GM23338 (cell line): ENCODE measurements at places on chromosomes 1 and 21. TPM values are rescaled to one million over a fixed set of nuclear protein-coding genes. Genes with fewer than 3 reads are reported as not detected.

- no peak for DNase-seq
Observed at GRCh38 chr1:218294546-218294945, 9.5 kb downstream of the RRP15 start.

GRCh38 chr21:14998784-14999183 lies 66.0 kb downstream of the NRIP1 start:
- no peak for DNase-seq

GRCh38 chr1:232263452-232263851 lies 366.5 kb downstream of the SIPA1L2 start:
- no peak for DNase-seq

DNA sequence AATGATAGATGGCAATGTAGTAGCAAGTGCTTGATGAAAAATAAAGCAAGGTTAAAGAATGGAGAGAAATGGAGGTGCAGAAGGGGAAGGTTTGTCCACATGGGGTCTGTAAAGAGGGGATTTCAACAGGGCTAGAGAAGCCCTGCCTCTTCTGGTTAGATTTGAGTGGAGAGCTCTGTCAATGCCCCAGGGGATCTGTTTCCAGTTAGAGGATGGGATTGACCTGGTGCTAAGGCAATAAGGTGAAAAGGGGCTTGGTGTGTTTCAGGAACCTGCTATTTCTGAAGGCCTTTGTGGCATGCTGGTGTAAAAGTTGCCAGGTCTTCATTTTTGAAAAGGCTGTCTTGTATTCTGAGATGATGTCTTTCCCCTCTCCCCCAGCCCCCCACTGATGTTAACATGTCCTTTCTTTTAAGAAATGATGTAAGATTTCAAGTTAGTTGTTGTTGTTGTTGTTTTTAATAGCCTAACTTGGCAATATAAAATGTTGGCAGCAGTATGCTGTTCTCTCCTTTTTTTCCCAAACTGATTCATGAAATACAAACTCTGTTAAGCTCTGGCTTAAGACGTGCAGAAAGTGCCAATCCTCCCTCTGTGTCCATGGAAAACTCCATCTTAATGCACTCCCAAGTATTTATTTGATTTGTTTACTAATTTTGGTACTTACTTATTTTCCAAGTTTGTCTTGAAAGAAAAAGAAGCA lies 370.3 kb upstream of the ADGRL2 start:
- DNase-seq, result no peak

The TDRD5 gene
- total RNA-seq, result 1.4 TPM in 1 of 2 replicates, not detected in the other

The TDRD10 gene
- total RNA-seq, result not detected in 2 replicates

- no peak for DNase-seq
Observed at GRCh38 chr1:100076744-100077143, 56.0 kb downstream of the SASS6 start.

DNA sequence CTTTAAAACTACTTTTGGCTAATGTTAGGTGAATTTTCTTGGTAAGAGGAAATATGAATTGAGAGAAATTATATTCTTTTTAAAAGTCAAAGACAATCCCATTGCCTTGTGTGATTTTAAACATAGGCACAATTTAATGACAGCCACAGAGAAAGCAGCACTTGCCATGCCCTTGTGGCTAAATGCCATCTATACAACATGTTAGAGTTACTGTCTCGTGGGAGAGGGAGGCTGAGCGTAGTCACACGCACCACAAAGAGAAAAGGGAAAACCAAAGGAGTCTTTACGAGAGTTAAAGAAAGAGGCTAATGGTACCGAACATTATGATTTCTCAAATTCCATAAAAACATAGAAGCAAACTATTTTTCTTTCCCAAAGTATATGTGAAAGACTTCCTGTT lies 537.9 kb downstream of the PTPRC start:
- no peak for DNase-seq

The MYCBP gene
- 33.6 and 69.2 TPM in 2 replicates for total RNA-seq

DNA sequence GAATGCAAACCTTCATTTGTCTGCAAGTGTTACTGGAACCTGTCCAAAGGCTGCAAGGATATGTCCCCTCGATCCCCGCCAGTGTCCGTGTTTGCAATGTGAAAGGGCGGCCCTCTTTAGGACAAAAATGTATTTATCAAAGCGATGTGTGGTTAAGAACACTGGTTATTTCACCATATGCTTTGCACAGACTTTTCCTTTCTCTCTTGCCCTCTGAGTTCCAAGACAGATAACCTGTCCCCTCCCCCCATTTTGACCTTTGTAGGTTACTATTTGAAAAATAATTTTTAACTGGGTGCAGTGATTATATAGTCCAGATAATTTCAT lies 1.8 kb downstream of the CHRM3 start:
- no peak for DNase-seq

DNA sequence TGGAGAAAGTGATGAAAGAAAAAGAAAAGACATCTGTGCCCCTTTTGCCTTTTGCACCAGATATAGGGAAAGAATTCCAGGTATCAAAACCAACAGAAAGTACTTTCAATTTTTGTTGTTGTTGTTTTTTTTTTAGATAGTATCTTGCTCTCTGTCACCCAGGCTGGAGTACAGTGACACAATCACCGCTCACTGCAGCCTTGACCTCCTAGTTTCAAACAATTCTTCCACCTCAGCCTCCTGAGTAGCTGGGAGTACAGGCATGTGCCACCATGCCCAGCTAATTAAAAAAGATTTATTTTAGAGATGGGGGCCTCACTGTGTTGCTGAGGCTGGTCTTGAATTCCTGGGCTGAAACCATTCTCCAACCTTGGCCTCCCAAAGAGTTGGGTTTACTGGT lies 31.3 kb upstream of the IVNS1ABP start:
- no peak for DNase-seq

The HLX gene
- 0.07 TPM in 1 of 2 replicates, not detected in the other for total RNA-seq

DNA sequence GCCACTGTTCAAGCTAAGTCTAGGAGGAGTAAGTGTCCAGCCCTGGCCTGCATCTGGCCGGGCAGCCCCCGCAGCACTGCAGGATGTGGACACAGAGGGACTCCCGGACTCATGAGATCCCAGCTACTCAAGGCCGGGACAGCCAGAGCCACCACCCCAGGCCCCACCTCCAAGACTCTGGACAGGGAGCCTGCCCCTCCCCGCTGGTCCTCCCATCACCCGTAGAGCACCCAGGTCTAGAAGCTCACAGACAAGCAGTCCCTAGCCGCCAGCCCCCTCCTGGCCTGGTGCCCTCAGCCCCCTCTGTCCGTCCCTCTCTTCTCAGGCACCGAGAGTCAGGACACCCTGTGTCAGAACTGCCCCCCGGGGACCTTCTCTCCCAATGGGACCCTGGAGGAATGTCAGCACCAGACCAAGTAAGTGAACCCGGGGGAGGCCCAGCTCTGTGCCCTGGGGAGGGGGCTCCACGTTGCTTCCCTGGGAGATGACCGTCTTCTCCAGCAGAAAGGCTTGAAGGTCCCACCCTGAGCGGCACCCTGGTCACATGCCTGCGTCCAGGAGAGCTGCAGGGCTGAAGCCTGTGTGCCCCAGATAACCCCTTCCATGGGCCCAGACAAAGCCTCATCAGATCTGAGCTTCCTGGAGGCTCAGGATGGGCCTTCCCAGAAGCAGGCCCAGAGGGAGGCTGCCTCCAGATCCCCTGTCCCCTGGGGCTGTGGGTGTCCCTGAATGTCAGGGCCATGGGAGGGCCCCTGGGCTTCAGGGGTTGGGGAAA lies 4.3 kb downstream of the TNFRSF14 start:
- DNase-seq, result no peak

DNA sequence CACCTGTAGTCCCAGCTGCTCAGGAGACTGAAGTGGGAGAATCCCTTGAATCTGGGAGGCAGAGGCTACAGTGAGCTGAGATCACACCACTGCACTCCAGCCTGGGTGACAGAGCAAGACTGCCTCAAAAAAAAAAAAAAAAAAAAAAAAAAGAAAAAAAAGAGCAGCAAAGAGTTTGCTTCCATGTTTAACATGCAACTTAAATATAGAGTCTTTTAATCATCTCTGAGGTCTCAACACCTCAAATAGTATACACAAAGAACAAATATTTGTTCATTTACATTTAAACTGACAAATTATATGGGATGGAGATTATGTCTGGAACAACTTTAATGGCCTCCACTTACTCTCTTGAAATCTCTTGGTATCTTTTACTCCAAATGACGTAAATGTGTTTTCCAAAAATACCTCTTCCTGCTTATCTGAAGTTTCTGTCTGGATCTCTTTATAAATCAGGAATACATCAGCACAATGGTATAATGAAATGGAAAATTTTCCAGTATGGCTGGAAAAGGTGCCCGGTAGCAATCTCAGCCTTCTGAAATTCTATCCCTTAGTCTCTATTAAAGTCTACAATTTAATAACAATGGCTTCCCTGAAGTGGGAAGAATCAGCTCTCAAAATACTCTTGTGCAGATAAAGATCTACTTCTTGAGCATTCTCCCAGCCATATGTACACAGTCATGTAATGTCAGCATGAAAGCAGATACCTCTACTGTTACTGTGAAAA lies 258.5 kb downstream of the OMA1 start:
- no peak for DNase-seq

DNA sequence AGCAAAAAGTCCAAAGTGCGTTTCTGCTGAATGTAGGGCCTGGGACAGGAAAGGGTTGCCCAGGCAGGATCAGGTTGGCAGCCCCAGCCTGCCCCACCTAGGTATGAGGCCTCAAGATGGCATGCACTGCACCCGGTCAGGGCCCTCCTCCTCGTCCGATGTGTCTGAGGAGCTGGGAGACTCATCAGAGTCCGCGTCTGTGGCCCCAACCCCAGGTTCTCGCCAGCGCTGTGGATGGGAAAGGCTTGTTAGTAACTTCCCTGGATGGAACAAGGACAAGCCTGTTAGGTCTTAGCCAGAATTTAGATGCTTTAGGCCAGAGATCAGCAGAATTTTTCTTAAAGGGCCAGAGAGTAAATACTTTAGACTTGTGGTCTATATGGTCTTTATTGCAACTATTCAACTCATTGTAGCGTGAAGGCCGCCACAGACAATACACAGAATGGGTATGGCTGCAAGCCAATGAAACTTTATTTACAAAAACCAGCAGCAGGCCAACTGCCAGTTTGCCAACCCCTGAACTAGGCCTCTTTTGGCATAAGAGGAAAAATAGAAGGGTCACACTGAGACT lies 12.4 kb downstream of the PEA15 start:
- no peak for DNase-seq

The ATP6V1G3 gene
- not detected in 2 replicates for total RNA-seq

- DNase-seq, result no peak
Observed at GRCh38 chr1:246527402-246528088, 20.5 kb upstream of the SMYD3 start.

The AKR1A1 gene
- 172 and 186 TPM in 2 replicates for total RNA-seq

DNA sequence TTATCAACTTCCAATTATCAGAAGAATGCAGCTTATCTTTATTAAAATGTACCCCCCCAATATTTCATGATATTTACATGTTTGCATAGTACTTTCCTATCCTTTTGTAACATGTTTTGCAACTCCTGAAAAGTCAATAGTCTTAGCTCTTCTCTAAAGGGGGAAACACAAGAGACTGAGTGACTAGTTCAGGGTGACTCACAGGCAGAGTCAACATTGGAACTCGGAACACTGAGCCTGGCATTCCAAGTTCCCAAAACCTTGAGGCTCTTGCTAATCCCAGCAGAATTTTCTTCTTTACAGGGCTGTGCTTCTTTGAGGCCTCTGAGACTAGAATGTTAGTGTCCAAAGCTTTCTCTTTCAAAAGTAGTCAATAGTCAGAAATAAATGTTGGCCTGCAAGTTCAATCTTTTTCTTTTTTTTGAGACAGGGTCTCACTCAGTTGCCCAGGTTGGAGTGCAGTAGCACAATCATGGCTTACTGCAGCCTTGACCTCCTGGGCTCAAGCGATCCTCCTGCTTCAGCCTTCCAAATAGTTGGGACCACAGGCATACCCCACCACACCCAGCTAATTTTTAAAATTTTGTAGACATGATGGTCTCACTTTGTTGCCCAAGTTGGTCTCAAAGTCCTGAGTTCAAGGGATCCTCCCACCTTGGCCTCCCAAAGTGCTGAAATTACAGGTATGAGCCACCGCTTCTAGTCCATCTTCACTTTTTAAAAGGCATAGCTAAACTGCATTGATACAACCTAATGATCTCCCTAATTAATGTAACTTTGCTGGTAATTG lies 37.5 kb downstream of the ZNF281 start:
- DNase-seq, result peak; percentile 67

DNA sequence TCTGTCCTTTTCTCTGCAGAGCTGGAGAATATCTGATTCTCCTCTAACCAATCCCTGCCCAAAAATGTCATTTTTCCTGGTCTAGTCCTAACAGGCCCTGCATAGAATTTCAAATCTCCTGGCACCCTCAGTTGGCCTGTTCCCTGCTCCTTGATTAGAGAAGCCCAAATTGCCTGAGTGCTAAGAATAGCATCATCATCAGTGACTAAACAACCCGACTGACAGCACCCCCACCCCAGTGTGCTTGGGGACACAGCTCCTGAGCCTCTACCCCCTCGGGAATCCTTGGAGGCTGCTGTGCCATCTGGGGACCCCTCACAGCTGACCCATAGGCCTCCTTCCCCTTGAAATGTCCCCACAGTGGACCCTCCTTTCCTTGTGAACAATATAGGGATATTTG lies 94.4 kb downstream of the DDX20 start:
- DNase-seq, result no peak

- DNase-seq, result peak; percentile 53
Observed at GRCh38 chr1:147726168-147726567, 34.2 kb downstream of the GJA5 start.

The RSPO1 gene
- 0.19 TPM in 1 of 2 replicates, not detected in the other for total RNA-seq

DNA sequence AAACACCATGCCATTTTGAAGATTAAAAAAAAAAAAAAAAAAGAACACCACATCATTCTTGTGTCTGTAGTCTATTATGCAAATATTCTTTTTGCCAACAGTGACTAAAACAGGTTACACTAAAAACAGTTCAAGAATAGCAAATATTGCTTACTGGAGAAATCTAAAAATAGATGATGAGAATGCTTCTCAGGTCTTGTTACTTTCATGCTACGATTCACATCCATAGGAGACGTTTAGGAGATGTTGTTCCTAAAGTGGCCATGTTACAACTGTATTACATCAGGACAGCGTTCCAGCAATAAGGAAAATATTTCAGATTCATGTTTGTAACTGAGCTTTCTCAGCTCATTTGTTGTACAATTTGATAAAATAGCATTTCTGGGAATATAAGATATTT lies 32.3 kb downstream of the RAB3GAP2 start:
- DNase-seq, result no peak

The LCE6A gene
- total RNA-seq, result not detected in 2 replicates

DNA sequence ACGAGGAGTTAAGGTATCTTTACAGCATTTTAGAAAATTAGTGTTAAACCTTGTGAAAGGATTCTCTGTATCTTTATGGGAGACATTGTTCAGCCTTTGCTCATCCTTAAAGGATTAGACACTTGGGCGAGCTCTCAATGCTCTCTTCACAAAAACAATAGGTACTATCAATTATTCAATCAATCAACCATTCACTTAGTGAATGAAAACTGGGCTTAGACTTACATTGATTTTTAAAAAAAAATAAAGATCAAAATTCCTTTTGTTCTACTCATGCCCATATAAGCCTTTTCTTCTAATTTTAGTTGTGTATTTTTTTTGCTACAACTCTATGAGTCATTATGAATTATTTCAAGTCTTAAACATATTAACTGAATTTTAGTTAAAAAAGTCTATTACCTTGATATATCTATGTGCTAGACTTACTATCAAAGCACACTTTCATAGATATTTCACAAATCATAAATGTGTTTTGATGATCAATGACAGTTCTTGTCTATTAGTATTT lies 181.2 kb downstream of the DPYD start:
- no peak for DNase-seq

The PAQR6 gene
- total RNA-seq, result 3.3 and 4.2 TPM in 2 replicates

The C8A gene
- total RNA-seq, result not detected in 2 replicates
